WTC11 (cell line): ENCODE measurements at places on chromosomes 3 and 15.
A peak's percentile ranks its signal among the peaks of the same experiment; 100 is the strongest.

DNA sequence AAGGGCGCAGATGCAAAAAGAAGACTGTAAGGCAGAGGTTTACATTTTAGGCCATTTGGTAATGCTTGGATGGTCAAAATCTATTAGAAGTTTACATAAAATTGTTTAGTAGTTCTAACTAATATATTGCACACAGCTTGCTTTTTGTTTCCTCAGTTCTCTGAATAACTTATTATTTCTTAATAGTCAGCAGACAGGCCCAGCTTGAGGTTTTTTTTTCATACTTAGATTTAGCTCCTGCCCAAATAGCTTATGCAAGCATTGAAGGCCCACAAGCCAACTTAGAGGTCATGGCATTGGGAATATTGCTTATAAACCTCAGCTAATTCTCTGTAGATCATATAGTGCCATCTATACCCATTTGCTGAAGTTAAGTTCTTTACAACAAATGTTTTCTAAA, 172.5 kb downstream of the RAP2B start:
- DNase-seq: no peak

GRCh38 chr3:141853081-141853601, 23.3 kb upstream of the ATP1B3 start:
- no peak for DNase-seq

DNA sequence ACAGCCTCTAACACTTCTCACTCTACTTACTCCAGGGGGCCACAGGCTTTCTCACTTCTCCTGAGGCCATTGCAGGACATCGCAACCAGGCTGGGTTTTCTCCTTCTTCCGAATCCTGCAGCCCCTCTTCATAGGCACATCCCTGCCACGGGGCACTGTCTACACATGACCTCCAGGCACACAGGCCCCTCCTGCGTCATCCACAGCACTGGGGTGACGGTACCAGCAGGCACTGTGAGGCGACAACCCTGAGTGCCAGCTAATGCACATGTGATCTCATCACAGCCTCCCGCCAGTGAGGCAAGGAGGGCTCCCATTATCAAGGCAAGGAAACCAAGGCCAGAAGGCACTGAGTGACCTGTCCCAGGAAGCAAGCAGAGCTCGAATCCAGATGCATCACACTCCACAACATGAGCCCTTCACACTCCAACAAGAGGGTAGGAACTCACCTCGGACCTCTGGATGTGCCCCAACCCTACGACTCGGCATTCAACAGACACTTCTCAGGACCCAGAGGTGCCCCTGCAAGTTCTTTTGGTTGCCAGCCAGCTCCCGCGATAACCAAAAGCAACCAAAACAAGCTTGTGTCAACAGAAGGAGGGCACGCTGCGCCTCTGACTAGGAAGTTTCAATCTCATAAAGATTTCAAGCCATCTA, 16.7 kb downstream of the FAM174B start:
- no peak for DNase-seq

DNA sequence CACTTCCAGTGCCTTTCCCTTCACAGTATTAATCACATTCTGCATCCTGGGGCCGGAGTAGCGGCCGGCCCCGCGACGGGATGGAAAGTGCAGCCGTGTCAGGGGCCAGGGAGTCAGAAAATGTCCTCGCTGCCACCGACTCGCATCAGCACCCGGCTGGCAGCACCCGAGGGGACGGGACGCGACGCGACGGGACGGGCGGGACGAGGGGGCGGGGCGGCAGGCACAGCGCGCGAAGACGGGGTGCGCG, 353 bp downstream of the ATG3 start:
- DNase-seq: no peak

GRCh38 chr15:69979783-69980182, 117.9 kb downstream of the TLE3 start:
- DNase-seq: no peak

GRCh38 chr3:141306922-141307321, 61.4 kb upstream of the ZBTB38 start:
- no peak for DNase-seq

- no peak for DNase-seq
These were observed 85.9 kb downstream of the DCLK3 start for GRCh38 chr3:36678216-36679013.

DNA sequence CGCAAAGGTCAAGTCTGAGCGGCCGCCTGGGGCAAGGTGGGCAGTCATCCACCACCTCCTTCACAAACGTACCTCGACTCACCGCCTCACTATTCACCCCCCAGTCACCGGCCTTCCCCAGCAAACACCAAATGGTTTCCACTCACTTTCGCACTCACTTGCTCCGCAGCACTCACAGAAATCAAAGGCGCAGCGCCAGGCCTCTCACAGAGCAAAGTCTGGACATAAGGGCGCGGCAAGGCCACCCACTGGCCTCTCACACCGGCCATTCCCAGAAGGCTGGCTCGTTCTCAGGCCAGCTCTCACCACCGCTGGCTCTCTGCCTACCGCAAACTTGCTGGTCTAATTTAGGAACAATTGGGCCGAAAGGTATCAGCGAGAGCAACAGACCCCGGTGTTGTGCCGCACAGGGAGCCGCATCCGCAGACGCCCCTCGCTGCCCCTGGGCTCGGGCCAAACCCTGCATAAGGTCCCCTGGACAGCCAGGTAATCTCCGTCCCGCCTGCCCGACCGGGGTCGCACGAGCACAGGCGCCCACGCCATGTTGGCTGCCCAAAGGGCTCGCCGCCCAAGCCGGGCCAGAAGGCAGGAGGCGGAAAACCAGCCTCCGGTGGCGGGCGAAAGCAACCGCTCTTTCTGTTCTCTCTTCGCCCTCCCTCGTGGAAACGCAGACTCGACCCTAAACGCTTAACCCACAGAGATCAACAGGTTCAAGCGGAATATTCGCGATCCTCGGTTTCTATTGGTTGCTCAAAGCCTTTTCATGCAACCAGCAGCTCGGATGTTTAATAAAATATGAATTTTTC, 2.9 kb downstream of the SHOX2 start:
- DNase-seq: peak; percentile 38

DNA sequence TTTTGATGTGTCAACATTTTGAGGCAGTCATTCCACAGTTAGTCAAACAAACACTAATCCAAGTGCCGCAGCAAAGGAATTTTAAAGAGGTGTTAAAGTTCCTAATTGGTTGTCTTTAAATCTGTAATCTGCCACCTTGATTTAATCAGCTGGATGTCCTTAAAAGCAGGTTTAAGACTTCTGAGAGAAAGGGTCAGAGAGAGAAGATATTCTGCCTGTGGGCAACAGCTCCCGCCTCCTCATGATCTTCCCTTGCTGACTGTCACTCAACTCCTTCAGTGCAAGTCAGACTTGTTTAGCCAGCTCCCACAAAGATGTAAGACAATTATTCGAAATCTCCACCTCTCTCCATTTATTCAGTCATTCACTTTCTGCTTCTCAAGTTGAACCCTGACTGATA, 92.6 kb upstream of the MYRIP start:
- DNase-seq: no peak

- DNase-seq: no peak
These were observed 972.2 kb downstream of the SQOR start for GRCh38 chr15:46607077-46607476.

- DNase-seq: no peak
These were observed 84.0 kb downstream of the SRGAP3 start for GRCh38 chr3:9165421-9165820.

- DNase-seq: no peak
These were observed 128.2 kb upstream of the SLC7A14 start for GRCh38 chr3:170714122-170714521.

DNA sequence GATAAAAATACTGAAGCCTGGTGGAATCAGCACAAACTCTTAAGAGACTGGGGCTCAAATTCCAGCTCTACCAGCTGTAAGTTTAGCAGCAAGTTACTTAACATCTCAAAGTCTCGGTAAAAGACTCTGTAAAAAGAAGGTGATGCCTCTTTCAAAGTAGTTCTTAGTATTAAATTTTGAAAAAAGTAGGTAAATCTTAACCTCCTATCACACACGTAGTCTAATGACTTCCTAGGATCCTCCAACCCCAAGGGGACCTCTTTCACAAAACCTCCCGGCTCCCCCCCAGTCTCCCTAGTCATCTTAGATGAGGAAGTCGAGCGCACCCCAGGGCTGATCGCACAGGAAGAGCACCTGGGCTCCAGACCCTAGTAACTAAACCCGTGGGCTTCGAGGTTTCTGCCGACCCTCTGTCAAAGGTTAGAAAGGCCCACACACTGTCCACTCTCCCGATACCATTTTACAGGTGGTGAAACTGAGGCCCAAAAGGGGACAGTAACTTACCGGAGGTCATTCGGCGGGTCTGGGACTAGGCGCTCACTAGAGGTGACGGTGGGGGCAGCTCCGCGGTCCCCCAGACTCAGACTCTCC, 427 bp downstream of the MBD4 start:
- DNase-seq: peak; percentile 37

DNA sequence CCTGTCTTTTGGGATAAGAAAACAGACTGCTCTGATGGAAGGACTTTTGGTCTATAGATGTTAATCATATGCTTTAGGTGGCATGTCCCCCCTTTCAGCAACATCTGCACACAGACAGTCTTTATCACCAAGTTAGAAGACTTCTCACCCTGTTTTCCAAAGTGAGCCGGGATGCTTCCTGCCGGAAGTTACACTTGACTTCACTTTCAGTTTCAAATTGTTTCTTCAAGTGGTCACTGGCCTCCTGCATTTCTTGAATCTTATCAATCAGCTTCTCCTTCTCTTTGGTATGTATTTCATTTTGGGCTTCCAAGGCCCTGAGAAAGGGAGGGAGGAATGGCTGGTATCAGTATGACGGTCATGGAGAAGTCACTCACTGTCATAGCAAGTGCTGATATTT, 27.2 kb upstream of the GNB5 start:
- no peak for DNase-seq

DNA sequence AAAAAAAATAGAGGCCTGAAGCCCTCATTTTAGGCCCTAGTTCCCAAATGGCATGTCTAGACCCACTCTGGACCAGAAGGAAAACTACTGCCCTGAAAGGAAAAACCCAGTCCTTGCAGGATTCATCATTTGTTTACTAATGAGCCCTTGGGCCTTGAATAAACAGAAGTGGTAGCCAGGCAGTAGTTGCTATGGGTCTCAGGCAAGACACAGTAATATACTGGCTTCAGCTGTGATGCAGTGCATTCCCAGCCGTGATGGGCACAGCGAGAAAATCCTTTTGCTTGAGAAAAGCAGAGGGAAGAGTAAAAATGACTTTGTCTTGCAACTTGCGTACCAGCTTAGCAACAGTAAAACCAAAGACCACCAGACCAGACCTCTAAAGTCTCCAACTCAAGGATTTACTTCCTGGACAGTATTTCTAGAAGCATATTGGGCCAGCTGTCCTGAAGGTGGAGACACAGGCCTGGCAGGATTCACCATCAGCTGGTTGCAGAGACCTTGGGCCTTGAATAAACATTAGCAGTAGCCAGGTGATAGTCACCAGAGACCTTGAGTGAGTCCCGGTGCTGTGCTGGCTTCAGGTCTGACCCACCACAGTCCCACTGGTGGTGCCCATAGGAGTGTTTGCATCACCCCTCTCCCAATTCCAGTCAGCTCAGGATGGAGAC, 208.3 kb upstream of the SLITRK3 start:
- no peak for DNase-seq

- no peak for DNase-seq
These were observed 14.1 kb downstream of the TTC21A start for GRCh38 chr3:39121621-39122020.

GRCh38 chr15:89105147-89105546, 16.9 kb downstream of the ABHD2 start:
- DNase-seq: no peak

- DNase-seq: no peak
These were observed 152.0 kb upstream of the PEX5L start for GRCh38 chr3:180188512-180189309.

DNA sequence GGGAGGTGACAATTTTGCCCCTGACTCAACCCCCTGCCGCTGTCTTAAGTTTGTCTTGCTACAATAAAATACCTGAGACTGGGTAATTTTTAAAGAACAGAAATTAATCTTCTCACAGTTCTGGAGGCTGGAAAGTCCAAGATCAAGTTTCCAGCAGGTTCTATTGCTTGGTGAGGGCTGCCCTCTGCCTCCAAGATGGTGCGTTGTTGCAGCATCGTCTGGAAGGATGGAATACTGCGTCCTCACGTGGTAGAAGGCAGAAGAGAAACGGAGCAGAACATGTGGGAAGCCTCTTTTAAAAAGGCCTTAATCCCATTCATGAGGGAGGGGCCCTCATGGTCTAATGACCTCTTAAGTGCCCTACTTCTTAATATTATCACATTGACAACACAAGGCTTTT, 87.3 kb upstream of the SNTN start:
- DNase-seq: peak; percentile 33

DNA sequence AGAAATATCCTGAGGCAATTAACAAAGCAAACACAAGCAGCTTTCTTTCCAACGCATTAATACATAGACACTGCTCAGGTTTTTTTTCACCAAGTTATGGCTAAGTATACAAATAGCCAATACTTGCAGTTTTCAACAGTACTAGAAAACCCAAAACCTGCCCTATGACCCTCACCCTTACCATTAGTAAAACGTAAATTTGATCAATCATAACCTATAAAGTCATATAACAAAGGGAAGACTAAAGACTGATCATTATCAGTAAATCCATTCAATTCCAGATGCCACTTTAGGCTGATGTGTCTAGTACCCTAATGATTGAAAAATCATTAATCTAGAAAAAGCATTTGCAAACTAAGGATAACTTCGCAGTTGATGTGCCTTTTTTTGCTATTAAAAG, 3.2 kb downstream of the SERP1 start:
- DNase-seq: no peak

DNA sequence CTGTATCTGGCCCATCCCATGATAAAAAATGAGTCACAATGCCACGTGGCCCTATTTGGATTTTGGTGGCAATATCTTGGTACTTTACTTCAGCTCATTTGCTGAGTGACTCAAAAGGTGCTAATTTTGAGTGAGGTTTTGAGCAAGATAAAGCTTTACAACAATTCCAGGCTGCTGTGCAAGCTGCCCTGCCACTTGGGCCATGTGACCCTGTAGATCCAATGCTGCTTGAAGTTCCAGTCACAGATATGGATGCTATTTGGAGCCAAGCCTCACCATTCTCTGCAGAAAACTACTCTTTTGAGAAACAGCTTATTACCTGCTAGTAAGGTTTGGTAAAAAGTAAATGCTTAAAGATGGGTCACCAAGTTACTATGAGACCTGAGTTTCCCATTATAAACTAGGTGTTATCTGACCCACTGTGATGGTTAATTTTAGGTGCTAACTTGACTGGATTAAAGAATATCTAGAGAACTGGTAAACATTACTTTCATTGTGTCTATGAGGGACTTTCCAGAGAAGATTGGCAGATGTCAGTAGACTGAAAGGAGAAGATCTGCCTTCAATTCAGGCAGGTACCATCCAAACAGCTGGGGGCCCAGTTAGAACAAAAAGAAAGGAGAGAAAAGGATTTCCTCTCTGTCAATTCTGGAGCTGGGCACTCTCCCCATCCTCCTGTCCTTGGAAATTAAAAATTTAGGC, 1083.9 kb downstream of the DIPK2A start:
- no peak for DNase-seq

DNA sequence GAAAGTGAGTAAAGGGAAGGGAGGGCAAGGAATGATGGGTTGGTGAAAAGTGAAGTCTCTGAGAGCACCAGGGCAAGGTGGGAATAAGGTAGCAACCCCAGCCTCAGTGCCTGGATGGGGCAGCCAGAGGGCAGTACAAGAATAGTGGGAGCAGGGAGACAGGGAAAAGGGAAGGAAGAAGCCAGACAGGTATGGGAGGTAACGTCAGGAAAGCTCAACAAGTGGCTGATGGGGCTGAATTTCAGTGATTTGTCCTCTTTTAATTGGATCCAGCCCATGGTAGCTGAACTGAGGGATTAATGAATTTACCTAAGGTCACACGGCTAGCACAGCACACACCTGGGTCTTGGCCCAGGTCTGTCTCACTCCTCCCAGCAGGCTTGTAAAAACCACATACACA, 12.6 kb downstream of the RORA start:
- peak; percentile 53 for DNase-seq

- DNase-seq: no peak
These were observed 1.1 kb upstream of the WDR5B start for GRCh38 chr3:122416966-122417365.
